ENCODE measurements at places on chromosomes 2 and 18.

DNA sequence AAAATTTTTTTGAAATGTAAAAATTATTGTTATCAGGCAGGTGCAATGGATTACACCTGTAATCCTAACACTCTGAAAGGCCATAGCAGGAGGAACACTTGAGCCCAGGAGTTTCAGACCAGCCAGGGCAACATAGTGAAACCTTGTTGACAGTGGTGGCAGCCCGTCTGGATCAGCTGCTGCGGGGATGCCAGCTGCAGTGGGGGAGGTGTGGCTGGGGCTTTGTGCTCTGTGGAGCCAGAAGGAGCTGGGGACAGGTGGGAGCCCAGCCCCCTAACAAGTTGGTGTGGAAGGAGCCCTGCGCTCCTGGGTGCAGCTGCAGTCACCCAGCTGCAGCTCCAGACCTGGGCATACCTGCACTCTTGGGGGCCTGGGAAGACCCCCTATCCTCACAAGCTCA is 182.4 kb upstream of the MC4R start:
- DNase-seq, result no peak

GRCh38 chr18:398935-399630 is 101.4 kb downstream of the COLEC12 start:
- DNase-seq, result no peak

DNA sequence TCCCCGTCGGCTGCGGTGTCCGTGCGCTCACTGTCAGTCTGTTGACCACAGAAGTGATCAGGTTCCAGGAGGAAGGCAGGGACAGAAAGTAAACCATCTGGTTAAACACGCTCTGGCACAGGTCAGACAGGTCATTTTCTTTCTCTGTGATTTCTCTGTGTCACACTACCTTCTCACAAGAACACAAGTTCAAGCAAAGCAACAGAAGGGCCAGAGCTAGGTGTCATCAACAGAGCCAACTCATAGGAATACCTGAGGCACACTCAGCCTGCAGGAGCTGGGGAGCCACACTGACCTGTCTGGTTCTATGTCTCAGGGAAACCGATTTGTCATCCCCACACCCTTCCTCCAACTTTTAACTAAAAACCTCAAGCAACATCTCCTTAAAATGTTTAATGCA is 115.1 kb upstream of the ZBTB14 start:
- no peak for DNase-seq

DNA sequence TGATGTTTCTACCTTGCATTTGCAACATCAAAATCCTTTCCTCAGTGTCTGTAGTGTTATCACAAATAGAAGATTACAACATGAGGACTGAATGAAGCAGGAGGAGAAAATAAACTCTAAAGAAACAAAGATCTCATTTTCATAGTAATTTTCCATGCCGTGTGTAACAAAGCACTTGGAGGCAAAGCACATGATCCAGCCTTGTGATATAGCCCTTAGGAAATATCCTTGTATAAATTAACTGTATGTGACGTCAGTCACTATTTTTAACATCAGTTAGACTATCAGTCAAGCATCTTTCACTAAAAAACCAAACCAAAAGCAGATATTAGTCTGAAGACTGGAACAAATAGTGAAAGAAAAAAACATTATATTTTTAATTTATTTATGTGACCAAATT is 492.1 kb upstream of the CNTNAP5 start:
- no peak for DNase-seq

All from stimulated activated CD8-positive, alpha-beta memory T cell treated with anti-CD3 and anti-CD28 coated beads, Interleukin-15, amount 100 ng/mL, for 48 hours (primary cell).